NCI-H1048 (cell line): ENCODE measurements at places on chromosomes 5 and 9.

DNA sequence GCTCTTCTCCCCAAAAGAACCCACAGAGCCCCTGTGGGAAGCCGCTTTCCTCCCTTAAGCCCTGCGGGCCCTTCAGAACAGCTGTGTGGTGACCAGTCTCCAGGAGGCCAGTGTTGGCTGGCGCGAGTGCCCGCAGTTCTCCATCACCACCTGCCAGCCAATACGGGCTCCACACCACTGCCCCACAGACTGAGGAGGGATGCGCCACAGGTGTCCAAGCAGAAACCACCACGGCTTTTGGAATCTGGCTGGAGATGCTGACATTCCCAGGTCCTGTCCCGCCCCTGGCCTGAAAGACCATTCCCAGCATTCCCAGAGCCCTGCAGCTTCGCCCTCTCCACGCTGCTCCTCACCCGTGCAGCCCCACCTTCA, 12.8 kb downstream of the CCNI2 start:
- DNase-seq, result no peak

DNA sequence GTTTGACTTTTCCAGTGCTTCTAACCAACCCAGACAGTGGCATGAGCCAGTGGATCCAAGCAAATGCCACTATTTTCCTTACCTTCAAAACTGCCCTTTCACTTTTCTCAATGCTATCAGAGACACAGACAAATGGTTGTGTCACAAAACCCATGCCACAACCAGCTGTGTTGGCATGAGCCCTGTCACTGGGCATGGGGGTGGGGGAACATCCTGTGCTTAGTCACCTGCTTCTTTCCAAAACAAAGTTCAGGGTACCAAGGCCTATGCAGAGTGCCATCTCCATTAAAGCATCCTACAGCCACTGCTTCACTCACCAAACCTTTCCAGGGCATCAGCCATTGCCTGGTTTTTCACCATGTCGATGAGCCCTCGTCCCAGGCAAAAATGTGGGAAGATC, 30.1 kb downstream of the NIPSNAP3B start:
- DNase-seq, result no peak

DNA sequence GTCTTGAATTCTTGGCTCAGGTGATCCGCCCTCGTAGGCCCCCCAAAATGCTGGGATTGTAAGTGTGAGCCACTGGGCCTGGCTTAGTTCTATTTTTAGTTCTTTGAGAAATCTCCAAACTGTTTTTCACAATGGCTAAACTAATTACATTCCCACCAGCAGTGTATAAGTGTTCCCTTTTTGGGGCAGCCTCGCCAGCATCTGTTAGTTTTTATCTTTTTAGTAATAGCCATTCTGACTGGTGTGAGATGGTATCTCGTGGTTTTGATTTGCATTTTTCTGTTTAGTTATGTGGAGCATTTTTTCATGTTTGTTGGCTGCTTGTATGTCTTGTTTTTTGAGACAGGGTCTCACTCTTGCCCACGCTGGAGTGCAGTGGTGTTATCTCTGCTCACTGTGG, 28.2 kb downstream of the CNOT6 start:
- DNase-seq, result no peak

GRCh38 chr5:80502800-80503199, 14.9 kb downstream of the FAM151B start:
- no peak for DNase-seq

- DNase-seq, result no peak
Measured at GRCh38 chr5:80904533-80905187, 55.5 kb upstream of the RASGRF2 start.

DNA sequence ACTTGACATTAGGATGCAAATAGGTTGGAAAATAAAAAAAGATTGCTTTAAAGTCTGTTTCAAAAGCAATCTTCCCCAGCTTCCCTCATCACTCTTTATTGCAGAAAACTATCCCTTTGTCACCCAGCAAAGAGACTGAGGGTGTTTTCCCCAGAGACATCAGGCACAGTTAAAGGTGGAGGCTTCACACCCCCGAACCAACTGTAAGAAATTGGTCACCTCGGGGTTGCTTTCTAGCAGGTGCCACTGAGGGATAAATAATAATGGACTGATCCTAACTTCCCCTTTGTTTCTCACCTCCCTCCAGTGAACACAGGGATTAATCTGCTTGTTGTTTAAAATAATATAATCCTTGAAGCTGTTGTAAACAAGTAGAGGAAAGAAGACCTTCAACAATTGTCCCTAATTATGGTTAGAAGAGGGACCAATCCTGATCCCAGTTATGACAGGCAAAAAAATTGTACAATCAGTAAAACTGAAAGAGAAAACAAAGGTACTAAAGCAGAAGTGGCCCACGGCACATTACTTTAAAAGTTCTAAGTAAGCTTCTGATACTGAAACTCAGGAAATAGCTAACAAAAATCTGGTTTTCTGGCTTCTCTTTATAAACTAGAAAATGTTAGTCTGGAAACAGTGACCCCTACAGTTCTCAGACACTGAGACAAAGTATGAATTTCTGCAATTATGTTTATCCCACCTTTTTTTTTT, 6.6 kb upstream of the PCSK1 start:
- DNase-seq, result no peak

DNA sequence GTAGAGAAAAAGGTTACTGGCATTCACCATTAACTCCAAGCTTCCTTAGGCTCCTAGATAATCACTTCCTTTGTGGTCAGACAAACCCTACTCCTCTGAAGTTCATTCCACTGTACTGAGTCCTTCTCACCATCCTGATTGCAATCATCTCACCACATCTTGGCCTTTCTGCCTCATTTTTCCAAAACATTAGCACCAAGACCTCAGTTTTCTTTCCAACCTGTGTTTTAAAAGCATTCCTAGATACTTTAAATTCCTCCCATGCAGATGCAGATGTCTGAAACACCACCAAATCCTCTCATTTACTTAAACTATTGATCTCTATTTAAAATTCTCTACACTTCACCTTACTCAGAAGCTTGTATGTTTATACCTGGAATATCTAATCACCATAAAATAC, 961.3 kb upstream of the CTNND2 start:
- no peak for DNase-seq

GRCh38 chr5:148615644-148616275, 38.6 kb downstream of the HTR4 start:
- no peak for DNase-seq

- DNase-seq, result no peak
Measured at GRCh38 chr5:142743592-142744441, 26.4 kb upstream of the ARHGAP26 start.

- DNase-seq, result no peak
Measured at GRCh38 chr9:36748322-36748899, 175.7 kb downstream of the MELK start.

GRCh38 chr5:127586066-127586770, 62.7 kb upstream of the CTXN3 start:
- DNase-seq, result no peak

DNA sequence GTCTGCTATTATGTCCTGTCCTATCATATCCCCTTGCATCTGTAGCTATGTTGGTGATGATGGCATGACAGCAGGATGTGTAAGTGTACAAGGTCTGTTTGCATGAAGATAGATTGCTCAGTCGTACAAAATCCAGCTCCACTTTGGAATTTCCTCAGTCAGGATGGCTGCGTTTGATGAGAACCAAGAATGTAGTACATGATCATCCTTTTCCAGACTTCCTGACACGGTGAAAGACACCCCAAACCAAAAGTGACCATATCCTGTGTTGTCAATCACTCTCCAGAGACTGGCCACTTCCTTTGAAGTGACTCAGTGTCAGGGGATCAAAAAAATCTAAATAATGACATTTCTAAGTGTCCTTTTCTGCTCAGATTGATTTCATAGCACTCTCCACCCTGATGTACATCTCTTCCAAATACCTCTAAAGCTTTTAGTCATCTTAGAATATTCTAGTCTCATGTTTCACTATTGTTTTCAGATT, 213.4 kb downstream of the PLK2 start:
- no peak for DNase-seq

GRCh38 chr5:17249029-17249634, 31.7 kb downstream of the BASP1 start:
- no peak for DNase-seq

GRCh38 chr5:77851176-77852067, 75.3 kb upstream of the TBCA start:
- DNase-seq, result no peak

DNA sequence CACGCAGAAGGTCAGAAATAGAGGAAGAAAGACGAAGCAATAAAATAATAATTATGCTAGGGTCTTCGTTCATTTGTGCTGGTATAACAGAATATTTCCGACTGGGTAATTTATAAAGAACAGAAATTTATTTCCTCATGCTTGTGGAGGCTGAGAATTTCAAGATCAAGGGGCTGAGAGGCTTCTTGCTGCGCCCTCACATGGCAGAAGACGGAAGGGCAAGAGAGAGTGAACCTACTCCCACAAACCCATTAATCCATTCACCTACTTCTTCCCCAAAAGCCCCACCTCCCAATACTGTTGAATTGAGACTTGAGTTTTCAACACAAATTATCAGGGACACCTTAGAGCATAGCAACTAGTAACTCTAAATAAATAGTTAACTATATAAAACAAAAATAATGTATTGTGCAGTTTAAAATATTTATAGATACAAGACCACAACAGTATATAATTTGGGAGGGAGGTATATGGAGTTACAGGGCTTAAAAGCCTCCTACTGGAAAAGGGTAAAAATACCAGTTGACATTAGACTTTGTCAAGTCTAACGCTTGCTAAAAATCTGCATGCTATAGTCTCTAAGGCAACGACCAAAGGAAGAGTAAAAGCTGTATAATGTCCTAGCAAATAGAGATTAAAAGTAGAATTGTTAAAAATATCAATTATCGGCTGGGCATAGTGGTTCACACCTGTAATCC, 40.3 kb upstream of the NAA35 start:
- no peak for DNase-seq

DNA sequence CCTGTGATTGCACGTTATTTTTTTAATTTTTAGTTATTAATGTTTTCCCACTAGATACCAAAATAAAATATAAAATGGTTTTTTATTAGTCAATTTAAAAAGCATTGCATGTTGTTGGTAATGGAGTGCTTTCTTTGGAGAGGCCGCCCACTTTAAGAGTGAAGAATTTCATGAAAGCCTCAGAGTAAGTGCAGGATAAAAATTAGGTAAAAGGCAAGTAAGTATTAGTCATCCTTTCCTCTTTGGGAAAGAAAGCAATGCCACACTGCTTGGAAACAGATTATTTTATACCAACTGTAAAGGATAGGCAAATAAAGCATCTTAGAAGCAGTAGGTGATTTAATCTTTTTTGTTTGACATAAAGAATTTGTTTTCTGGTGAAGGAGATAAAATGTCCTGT, 62.9 kb downstream of the HSD17B4 start:
- no peak for DNase-seq

DNA sequence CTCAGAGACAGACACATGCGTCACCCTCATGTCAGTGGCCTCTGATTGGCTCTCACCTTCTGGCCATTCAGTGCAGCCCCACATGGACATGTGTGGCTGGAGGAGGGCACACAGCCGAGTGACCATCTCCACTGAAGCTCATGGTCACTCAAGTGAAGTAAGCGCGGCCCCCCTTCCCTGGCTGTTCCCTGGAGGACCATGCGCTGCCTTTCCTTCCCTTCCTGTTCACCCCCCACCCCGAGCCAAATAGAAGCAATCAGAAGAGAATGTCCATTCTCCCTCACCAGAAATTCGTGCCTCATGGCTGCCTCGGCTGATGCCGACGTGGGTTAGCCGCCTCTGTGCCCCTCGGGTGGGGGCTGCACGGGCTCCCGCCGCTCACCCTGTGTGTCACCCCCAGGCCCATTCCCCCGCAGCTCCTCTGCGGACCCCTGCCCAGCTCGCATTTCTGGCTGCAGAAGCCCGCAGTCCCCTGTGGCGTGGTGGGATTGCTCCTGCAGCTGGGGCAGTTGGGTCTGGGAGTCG, 12.5 kb upstream of the COL5A1 start:
- DNase-seq, result no peak

DNA sequence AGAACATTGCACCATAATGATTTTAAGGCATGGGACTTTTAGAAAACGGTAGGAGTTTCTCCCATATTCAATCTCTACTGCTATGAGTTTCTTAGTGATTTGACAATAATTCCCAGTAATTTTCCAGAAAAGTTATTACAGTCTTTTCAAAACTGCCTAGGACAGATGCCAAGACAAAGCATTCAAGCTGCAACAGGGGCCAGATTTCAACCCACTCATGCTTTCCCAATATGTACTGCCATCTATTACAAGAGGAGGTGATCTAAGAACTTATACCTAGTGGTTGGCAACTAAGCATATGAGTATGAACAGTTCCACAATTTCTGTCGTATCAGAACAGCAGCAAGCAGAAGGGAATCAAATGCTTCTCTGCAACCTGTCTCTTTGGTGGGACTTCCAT, 95.1 kb upstream of the TMED7 start:
- DNase-seq, result no peak

- DNase-seq, result no peak
Measured at GRCh38 chr5:2658881-2659470, 92.5 kb downstream of the IRX2 start.

DNA sequence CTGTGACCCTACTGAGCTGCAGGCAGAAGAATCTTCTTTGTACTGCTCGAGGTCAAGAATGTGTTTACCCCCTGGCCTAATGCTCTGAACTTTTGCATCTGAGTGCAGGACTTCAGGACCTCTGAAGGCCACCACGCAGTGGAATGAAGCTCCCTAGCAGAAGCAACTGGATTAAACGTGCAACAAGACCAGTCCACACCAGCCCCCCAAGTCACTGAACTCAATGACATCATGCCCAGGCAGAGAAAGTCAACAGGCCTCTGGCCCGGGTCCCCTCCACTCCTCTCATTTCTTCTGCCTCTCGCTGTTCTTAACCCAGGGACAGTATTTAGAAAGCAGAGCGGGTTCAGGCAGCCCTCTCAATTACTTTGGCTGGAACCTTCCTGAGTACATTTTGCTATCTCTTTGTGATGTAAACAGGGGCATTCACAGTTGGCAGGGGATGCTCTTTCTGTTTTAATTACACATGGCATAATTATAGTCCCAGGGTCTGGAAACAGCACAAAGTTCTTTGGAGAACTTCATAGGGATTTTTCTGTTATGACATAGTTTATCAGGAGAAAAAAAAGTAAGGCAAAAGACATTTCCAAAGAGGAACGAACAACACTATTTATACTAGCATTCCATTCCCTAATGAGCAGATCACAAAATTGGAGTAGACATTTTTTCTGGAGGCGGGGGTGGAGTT, 108.2 kb upstream of the SPATA31D4 start:
- DNase-seq, result no peak

DNA sequence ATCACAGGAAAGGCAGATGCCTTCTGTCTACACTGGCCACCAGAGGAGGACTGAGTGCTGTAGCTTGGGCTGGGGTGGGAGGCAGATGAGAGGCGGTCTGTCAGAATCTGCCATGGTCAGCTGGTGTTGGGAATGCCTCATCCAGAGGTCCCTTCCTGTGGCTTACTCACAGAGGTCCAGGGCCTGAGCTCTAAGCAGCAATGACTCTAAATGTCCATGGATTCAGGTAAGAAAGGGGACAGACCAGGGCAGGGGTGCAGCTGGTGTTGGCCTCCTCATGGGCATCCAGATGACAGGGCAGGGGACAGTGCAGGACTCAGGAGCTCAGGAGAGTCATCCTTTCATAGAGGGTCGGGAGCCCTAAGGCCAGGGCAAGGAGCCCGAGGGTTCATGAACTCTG, 165.0 kb downstream of the ICE1 start:
- DNase-seq, result no peak

GRCh38 chr5:173911623-173912022, 23.5 kb downstream of the CPEB4 start:
- DNase-seq, result no peak
